ENCODE measurements at places on chromosomes 1 and 21.

- DNase-seq, result no peak
These were observed 102.6 kb downstream of the TPR start for GRCh38 chr1:186272486-186272885.

DNA sequence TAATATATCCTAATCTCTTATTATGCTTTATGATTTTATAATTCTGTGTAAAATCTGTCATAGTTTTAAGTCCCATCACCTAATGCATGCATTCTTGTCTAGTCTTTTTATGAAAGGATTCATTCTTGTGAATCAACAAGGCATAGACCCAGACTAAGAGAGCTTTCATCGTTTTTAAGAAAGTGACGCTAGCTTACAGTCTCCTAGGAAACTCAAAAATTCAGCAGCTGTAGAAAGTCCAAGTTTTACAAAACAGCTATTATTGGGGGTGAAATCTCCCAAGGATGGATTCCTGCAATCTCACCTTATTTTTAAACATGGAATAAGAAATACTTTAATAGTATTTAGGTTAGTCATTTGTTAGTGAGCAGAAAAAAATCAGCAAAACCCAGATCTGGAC is 104.7 kb downstream of the NCAM2 start:
- DNase-seq, result no peak

- DNase-seq, result no peak
These were observed 159.0 kb downstream of the PTBP2 start for GRCh38 chr1:96880626-96881025.

- no peak for DNase-seq
These were observed 100.7 kb upstream of the KCTD3 start for GRCh38 chr1:215466361-215466760.

DNA sequence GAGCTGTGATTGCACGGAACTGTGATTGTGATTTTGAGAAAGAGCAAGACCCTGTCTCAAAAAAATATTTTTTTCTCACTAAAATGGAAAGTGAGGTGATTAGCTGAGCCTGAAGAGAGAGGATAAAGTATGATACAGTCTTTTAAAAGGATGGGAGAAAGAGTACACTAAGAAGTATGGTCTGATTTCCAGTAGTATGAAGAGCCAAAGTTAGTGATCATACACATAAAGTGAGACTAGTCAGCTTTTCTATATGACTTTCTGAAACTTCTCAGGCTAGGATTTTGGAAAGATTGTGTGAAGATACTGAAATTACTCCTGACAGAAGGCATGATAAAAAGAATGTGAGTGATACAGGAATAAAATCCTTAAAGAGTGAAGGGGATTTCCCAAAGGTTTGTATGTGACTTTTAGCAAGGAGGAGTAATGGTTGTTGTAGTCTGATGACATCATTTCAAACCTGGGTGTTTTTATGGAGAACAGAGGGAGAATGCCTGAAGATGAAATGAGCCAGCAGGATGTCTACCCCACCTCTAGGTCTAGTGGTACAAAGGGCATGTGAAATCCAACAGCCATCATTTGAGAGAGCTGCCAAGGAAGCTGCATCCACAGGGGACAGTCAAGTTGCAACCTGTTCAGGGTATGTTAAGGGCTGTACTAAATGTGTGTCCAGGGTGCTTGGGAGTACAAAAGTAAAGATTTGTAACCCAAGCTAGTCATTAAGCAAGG is 157.7 kb downstream of the PIK3R3 start:
- DNase-seq, result no peak

- no peak for DNase-seq
These were observed 9.0 kb upstream of the CDC20 start for GRCh38 chr1:43349594-43350306.

DNA sequence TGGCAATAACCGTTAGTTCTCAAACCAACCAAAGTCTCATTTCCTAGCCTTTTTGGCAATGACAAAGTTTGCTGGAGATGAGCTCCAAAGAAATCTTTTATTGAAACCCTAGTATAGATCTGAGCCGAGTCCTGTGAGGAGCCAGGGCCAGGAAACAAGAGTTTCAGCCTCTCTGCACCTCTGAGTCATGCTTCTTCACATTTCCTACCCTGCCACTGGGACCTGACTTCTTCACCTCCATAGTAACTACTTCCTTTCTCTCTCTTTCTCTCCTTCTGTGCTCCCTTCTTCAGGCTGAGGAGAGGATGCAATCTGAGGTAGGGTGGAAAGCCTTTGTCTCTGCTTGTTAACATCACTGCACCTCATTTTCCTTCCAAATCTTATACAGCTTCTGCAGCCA is 38.7 kb upstream of the IPO9 start:
- DNase-seq, result no peak

GRCh38 chr1:80751204-80751603 is 1049.5 kb upstream of the ADGRL2 start:
- no peak for DNase-seq

DNA sequence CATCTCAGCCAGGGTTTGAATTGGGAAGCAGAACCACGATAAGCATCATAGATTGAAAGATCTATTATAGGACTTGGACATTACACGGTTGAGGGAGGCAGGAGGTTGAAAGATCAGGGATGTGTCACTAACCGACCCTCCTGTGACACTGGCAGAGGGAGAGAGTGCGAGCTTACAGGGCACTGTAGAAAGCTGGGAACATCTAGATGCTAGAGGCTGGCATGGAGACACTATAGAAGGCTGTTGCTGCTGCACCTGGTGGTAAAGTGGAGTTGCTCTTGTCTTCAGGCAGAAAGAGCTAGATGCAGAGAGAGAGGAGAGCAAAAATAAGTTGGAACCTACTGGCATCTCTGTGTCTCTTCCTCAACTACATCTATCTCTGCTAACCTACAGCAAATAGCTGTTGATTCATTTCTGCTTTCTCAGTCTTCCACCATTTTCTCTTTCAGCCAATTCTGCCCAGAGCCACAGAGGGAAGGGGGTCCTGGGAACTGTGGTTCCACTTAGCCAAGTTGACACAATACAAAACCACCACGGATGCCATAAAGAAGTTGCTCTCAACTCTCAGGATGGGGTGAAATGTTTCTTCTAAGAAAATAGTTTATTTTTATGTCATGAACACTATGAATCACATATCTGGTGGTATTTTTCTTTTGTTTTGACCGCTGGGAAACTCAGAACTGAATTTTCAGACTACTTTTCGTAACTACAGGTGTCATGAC is 155.9 kb downstream of the ZNF281 start:
- DNase-seq, result no peak

- DNase-seq, result no peak
These were observed 67.6 kb downstream of the ARHGEF16 start for GRCh38 chr1:3522112-3522511.

DNA sequence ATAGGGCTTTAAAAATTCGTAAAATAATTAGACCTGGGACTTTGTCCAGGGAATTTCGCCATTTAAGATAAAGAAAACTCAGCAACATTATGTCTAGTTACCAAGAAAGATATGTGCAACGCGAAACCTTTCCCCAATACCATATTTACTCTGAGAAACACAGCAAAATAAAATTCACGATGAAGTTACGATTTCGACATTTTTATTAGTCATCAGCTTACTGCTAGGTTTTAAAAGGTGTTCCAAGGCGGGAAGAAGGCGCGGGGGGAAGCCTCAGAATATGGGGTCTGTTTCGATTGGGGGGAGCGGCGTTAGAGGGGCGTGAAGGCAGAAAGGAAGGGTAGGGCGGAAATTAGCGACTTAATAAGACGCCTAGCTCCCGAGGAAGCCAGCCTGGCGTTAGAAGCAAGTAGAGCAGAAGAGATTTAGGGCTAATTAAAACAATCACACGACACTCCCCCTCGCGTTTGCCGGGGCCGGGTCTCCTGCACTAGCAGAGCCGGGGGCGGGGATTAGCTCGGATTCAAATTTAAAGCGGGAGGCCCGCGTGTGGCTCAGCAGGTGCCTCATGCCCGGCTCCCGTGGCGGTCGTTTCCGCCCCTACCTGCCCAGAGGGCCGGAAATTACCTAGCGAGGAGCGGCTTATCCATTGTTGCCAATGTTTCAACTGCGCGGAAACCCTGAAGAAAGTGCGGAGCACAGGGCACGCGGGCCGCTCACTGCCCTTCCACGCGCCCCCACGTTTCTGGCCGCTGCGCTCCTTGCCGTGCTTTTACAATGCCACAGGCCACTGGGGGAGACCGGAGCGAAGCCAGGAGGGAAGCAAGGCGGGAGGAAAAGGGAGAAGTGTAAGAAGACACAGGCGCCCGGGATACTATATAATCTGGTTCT is 795 bp upstream of the POU2F1 start:
- DNase-seq, result no peak

DNA sequence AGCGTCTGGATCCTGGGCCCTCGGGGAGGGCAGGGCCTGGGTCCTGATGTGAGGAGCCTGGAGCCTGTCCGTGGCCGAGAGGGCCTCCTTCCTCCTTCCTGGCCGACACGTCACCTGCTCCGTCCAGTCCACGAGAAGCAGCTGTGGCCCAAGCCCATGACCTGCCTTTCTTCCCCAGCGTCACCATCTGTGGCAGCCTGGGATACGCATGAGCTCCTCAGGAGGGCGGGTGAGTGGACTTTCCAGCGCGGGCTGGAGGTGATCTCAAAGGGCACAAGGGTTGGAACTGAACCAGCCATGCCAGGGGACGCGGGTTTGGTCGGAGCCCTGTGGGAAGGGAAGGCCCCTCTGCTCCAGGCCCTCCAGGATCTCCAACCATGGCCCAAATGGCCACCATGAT is 90.4 kb downstream of the DHRS3 start:
- no peak for DNase-seq

All from amniotic stem cell (primary cell).